ENCODE measurements at places on chromosomes 11 and 22.

- no peak for DNase-seq
Observed at GRCh38 chr11:27848423-27848822, 148.2 kb upstream of the BDNF start.

GRCh38 chr11:123798513-123799252, 7.5 kb downstream of the OR6M1 start:
- DNase-seq: no peak

DNA sequence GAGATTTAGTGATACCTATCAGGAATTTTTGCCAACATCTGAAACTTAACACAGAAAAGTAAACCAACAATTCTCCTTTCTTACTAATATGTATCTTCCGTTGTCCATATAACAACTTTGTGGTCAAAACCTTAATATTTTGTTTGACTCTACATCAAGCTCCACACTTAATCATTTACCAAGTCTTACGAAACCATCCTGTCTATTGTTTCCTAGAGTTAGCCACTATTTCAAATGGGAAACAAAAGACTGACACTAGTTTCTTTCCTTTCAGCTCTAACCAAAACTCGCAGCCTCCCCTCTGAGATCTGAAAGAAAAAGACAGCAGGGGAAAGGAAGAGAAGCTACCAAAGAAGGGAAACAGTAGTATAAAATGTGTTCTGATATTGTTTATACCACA, 26.5 kb upstream of the PRDM10 start:
- DNase-seq: no peak

DNA sequence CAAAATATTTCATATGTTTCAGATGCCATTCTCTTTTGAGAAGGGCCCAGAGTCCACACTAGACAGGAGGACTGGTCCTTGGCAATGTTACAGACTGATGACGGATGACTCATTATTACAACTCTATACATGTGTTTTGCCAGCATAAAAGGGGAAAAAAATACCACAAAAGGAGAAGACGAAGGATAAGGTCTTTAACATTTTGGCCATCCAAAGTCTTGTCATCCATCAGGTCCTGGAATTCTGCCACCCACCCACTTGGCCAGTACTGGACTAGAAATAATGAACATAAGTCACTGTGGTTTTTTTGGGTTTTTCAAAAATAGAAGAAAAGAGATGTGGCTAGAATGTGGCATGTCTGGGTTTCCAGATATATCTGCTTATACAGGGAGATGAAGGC, 57.7 kb upstream of the BDNF start:
- DNase-seq: no peak

DNA sequence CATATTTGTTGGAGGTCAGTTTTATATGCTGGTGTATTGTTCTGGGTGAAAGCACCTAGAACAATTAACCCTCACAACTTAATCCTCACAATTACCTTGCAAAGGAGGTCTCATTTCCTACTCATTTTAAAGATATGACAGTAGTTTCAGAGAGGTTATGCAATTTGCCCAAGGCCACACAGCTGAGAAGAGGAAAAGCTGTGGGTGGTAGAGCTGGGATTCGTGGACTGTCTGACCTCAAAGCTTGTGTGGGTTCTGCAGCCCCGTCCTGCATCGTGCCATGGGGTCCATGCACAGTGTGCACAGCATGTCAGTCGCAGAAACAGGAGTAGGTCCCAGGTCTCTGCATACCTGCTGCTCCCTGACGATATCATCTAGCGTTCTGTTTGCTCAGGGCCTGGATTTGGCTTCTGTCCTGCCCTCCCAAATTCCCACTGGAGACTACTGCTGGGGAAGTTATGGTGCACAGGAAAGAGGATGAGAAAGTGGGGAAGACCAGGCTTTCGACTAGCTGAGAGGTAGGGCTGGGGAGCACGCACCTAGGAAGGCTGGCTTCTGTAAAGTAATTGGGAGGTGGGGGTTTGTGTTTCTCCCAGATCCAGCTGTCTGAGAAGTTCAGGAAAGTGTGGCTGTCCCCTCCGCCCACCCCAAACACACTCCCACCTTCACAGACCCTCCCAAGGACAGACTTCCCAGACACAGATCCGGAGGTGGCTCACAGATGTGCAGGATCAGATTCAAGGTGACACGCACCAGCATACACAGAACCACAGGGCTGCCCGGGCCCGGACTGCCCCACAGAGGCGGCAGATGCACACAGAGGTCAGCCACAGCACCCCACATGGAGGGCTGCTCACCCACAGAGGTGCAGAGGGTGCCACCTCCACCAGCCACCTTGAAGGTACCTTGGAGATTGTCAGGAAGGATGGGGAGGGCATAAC, 2.0 kb downstream of the BACE1 start:
- no peak for DNase-seq

DNA sequence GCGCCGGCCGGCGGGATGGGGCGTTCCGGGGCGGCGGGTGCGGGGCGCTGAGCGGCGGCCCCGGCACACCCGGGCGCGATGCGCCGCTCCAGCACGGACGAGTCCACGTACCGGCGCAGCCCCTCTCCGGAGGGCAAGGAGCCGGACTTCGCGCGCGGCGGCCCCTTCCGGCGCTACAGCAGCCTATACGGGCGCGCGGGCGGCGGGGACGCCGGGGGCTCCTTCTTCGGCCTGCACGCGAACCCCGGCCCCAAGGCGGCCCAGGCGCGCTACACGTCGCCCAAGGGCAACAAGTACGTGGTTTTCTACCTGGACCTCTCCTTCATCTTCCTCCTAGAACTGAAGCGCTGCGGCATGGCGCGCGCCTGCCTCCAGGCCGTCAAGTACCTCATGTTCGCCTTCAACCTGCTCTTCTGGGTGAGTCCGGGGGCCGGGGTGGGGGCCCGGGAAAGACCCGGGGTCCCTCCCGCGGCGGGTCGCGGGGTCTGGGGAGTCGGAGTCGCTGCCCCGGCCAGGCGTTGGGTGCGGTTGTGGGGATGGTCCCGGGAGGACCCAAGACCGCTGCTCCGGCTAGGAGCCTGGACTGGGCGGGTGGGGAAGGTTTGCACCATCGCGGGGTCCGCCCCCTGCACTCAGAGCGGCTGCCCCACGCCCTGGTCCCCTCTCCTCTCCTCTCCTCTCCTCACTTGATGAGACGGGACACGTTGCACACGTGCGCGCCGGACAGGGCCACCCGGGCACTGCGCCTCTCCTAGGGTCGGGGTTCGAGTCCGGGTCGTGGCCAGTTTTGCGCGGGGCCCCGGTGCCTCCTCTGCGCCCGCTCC, 7.5 kb downstream of the TSPAN4 start:
- no peak for DNase-seq

DNA sequence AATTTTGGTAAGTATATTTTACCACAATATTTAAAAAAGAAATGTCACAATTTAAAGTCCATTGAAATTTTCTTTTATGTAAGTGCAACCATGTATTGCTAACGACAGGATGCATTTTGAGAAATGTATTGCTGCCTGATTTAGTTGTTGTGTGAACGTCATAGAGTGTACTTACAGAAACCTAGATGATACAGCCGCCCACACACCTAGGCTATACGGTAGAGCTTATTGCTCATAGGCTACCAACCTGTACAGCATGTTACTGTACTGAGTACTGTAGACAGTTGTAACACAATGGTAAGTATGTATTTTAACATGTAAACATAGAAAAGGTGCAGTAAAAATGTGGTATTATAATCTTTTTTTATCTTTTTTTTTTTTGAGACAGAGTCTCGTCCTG, 48.1 kb downstream of the CBL start:
- no peak for DNase-seq

DNA sequence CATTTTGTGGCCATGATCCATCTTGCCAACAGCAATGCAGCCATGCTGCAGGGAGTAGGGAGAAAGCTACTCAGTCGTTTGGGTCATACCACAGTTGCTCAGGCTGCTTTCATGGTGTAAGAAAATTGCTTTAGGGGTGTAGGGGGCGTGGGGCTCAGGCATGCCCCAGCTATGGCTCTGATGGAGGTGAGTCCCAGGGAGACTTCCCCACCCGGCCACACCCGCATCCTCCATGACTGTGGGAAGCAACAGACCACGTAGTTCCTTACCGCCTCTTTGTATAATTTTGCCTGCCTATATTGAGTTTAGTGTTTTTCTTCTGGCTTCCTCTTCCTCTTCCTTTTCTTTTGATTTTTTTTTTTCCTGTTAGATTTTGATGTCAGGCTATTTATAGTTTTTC, 58.8 kb downstream of the SPECC1L start:
- no peak for DNase-seq

- no peak for DNase-seq
Observed at GRCh38 chr11:120522736-120523135, 11.2 kb downstream of the GRIK4 start.

DNA sequence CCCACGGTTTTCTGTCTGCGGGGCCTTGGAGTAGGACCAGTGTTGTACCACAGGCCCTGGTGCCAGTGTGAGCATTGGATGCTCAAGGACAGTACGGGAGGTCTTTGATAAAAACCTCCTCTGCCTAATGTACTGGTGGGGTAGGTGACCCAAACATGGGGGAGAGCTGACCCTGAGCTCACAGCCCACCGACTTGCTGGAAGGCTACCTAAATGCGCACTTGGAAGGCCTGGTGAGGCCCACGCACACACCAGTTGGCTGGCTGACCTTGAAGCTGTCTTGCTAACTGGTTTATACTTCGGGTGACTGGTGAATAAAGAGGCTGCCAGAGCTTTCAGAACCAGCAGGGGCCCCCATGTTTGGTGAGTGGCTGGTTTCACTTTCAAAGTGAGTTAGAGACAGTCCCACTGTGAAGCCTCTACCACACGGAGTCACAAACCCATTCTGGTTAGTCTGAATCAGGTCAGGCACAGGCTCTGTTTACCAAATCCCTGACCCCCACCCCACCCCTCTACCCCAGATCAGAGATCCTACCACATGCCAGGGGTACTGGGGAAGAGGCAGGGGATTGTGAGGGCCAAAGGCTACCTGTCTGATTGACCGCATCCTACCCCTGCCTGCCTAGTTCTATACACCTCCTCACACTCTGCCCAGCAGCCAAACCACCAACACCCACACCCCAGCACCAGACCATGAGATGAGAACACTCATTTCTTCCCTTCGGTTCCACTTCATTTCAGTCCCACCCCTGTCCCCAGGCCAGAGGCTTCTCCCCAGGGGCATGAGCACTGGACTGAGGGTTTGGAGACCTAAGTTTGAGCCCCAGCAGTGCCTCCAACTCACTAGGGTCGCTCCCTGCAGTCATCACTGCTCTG, 12.7 kb upstream of the IL2RB start:
- DNase-seq: no peak

- DNase-seq: peak; percentile 52
Observed at GRCh38 chr11:13183094-13183825, 94.3 kb upstream of the BMAL1 start.

DNA sequence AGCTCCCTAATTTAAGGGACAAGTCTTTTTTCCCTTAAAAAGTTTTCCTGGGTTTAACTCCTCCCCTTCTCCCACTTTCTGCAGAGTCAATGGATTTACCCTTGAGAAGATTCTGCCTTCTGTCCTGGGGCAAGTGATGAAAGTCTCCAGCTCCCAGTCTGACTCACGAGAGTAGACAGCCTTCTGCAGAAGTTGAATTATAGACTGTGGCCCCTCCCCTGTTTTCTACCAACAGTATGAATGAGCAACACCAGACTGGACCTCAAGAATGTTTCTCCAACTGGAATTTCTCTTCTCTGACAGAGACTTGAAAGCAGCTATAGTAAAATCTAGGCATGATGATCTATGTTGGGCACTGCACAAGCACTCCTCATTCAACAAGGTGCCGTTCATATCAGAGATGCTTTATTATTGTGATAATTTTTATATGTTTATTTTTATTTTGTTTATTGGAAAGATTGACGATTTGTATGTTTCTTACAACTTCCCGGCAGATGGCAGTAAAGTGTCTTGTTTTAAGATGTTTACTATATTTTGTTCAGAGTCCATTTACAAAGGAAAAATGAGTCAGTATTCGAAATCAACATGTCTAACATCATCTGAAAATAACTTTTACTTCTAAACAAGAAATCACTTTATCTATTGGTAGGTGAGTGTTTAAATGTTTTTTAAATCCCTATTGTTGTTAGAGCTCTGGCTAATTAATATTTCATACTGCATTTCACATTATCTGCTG, 56.6 kb downstream of the LMO2 start:
- DNase-seq: peak; percentile 38

GRCh38 chr22:17586831-17587440, 23.6 kb downstream of the SLC25A18 start:
- DNase-seq: no peak

GRCh38 chr22:46671824-46672432, 51.7 kb downstream of the GRAMD4 start:
- no peak for DNase-seq

GRCh38 chr11:13907678-13908077, 54.8 kb upstream of the SPON1 start:
- DNase-seq: no peak

- peak; percentile 49 for DNase-seq
Observed at GRCh38 chr11:35166369-35167360, 27.7 kb downstream of the CD44 start.

Data from LoVo (cell line).